ENCODE measurements at places on chromosomes 4 and X.

- DNase-seq, result no peak
These were observed 65.7 kb downstream of the CLCN5 start for GRCh38 chrX:49988143-49988542.

- DNase-seq, result no peak
These were observed 359.0 kb upstream of the BOD1L1 start for GRCh38 chr4:13986548-13986947.

- DNase-seq, result no peak
These were observed 53.6 kb downstream of the NOP14 start for GRCh38 chr4:2909583-2909982.

DNA sequence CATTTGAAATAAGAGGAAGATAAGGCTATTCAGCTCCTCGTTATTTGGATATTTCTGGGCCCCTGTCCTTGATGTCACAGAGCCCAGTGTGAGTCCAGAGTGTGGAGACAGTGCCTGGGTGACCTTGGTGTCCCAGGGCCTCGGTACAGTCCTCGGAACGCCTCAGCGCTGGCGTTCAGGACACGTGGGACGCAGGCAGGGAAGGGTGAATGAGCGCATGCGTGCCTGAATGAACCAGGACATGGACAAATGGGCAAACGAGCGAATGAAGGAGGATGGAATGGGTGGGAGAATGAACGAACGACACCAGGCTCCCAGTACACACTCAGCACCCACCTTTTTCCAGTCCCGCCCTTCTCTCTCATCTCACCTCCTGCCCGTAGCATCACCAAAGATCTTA, 44.2 kb downstream of the EVC start:
- DNase-seq, result no peak

DNA sequence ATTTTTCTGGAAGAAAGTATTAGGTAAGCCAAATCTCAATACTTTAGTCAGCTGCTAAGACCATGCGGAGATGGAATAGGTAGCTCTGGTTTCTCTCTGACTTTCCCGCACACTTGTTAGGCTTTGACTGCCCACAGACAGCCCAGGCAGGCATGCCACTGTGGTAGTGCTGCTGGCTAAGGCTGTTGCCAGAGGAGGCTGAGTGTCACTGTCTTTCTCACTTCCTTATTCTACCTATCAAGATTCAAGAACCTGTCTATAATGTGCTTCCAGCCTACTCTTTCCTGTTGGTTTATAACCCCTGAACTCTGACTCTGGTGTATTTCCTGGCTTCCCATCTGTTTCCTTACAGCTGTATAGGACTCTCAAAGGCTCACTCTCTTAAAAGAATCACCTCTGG, 81.8 kb upstream of the TRPC5 start:
- no peak for DNase-seq

DNA sequence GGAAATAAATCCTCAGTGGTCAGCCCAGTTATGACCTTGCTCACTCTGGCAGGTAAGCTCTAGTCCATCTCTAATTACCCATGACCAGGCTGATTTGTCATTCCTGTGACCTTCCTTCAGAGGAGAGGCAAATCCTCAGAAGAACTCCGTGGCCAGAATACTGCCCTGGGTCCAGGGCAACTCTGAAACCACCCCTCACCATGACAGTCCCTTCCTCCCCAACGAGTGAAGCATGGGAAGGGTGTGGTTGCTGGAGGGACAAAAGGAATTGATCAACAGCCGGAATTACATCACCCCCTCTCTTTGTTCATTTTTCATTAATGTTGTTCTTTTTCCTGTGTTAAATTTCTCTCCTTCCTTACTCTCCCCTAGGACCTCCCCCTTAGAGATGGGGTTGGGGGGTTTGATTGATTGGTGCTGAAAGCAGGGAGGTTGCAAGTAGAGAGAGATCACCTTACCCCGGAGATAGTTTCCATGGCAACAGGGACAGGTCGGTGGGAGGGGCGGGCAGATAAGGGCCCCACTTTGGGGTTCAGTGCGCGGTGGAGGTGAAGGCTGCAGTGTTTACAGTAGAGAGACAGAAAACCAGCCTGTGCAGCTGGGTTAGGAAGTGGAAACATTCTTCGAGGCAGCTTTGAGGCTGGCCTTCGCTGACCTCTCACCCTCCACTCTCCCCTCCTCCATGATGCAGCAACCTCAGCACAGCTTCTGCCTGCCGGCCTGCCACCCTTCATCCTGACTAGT, 647.4 kb downstream of the BCOR start:
- DNase-seq, result no peak

DNA sequence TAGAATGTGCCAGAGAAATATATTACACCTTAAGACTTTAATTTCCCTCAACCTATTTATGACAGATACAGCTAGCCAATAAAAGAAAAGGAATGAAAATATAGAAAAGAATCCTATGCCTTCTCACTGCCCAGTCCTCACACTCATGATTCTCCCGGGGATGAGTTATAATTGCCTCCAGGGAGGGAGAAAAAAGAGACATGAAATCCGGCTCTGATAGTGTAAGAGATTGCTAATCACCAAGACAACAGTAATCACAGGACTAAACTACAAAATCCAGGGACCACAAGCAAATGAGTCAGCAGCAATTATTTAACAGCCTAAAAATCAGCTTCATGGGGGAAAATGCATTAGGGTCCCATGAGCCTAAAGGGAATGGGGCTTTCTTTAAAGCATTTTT, 95.9 kb upstream of the DUSP21 start:
- peak; percentile 12 for DNase-seq

DNA sequence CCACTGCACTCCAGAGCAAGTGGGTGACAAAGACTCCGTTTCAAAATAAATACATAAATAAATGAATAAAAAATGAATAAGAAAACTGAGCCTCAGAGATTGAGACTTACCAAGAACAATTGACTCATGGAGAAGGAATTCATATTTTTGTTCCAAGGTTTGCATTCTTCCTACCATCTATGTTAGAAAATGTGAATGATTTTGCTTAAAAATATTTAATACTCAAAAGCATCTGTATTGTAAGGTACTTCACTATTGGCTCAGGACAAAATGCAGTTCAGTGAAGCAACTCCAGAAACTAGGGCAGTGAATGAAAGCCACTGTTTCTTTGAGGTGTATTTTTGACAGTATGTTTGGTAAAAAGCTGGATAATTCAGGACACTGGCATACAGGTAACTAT, 54.1 kb downstream of the XAGE2 start:
- no peak for DNase-seq

- DNase-seq, result peak; percentile 52
These were observed 776 bp downstream of the RBM47 start for GRCh38 chr4:40628888-40629287.

All from Caki2 (cell line).